ENCODE measurements at places on chromosomes 16 and 17.

GRCh38 chr16:83010776-83011720 lies 384.3 kb downstream of the CDH13 start:
- DNase-seq = no peak

GRCh38 chr16:15494236-15494635 lies 59.8 kb downstream of the BMERB1 start:
- DNase-seq = no peak

DNA sequence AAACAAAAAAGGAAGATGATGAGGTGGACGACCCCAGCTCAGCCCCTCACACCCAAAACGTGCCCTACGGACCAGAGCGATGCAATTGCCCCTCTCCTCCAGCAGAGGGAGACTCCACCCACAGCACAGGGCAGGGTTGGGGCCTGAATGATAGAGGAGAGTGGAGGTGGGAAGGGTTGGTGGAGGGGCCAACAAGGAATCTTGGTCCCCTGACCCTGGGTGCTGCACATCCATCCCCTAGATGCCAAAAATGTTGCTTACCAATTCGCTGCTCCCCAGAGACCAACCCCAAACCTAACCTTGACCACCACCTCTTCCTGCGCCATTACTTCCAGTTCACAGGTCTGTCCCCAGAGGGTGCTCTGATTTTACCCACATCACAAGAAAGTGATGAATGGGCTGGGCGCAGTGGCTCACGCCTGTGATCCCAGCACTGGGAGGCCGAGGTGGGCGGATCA lies 12.9 kb downstream of the P2RX5 start:
- no peak for DNase-seq

DNA sequence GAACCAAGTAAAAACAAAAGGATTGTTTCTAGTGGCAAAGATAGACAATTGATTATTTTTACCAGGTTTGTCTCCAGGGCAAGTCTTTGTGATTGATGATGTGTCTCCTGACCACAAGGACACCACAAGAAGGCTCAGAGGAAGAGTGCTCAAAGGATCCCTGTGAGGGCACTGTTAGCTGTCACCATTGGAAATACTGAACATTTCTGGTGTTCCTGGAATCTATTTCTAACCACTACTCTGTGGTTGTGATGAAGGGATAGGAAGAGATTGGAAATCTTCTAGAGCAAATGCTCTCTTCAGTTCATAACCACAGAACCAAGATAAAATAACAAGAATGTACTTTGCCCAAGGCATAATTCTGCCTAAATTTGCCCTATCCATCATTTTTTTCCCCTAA lies 15.3 kb downstream of the RNF43 start:
- DNase-seq = no peak

DNA sequence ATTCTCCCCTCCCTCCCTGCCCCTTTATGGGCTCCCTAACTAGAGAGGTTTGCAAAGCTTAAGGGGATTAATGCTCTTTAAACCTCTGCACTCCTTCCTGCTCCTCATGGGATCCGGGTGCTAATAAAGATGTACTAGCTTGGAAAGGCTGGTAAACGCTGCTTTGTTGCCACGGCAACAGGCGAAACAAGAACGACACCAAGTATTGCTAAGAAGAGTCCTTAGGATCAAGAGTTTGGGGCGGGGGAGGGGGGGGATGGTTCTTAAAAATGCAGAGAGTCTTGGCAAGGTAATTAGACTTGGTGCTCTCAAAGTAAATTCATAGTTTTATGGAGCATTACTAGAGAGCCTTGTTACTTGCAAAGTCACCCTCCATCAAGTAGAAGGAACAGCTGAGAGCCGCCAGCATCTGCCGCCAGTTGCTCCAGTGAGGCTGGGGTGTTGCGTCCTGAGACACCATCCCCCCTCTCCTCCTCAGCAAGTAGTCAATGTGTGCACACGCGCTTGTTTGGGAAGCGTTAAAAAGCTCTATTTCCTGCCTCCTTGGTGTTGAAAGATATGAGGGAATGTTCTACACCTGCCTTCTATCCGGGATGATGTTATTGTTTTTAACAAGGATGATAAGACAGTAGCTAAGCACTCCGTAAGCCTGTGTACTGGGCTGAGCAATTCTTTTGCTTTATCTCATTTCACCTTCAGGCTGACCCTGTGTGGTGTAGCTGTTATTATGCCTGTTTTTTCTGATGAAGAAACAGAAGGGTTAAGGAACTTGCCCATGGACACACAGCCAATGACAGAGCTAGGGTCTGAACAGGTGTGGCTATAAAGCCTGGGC lies 190.9 kb downstream of the CCDC182 start:
- no peak for DNase-seq

- no peak for DNase-seq
These were observed 52.2 kb downstream of the KATNIP start for GRCh38 chr16:27602103-27602502.

DNA sequence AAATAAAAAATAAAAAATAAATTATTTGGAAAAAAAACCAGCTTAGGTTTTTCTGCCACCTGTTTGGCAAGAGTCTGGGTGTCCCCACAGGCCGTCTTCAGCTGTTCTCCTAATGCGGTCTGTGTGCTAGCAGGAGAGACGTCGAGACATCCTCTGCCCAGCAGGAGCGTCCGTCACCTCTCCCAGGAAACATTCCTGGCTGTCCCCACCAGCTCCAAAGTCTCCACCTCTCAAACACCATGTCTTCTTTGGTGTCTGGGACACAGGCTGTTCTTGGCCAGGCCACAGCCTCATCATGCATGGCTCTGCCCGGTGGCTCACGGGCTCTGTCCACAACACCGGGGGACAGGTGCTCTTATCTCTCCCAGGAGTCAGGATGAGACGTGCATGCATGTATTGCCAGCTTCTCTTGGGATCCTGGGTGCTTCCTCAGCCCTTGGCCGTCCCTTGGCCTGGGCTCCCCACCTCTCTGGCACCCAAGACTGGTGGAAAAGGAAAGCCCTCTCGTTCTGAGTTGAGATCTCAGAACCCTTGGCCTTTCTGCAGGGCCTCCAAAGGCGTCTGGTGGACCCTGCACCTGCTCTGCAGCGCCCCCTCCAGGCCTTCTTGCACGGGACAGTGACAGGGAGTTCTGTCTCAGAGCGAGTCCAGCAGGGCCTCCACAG lies 84.9 kb upstream of the CBX4 start:
- DNase-seq = no peak

- DNase-seq = no peak
These were observed 13.0 kb upstream of the GGA2 start for GRCh38 chr16:23523321-23523720.

Data from stimulated activated CD8-positive, alpha-beta memory T cell treated with anti-CD3 and anti-CD28 coated beads, Interleukin-7, amount 100 ng/mL, for 1 hour (primary cell).